ENCODE measurements at places on chromosomes 5 and 9.
A peak's percentile ranks its signal among the peaks of the same experiment; 100 is the strongest.

DNA sequence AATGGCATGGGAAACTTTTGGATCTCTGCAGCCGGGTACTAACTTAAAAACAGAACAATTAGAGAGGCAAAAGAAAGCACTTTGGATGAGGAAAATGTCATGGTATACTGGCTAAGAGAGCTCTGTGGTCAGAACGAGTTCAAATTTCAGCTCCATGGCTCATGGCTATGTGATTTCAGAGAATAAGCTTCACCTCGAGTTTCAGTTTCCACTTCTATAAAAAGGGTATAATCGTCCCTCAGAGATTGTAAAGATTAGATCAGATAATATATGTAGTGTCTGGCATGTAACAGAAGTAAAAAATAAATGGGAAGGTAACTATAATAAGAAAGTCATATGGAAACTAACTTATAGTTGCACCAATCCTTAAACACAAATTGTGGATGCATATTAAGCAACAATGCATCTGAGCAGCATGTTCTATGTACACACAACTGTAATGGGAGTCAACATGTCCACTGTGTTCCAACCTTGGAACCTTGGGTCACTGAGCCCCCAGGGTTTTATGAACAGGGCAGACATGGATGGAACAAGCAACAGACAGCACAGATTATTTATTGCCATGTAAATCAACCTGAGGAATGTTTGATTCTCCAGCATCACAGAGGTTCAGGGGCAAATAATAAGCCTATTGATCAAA is 145.4 kb downstream of the MAPKAP1 start:
- DNase-seq = no peak

DNA sequence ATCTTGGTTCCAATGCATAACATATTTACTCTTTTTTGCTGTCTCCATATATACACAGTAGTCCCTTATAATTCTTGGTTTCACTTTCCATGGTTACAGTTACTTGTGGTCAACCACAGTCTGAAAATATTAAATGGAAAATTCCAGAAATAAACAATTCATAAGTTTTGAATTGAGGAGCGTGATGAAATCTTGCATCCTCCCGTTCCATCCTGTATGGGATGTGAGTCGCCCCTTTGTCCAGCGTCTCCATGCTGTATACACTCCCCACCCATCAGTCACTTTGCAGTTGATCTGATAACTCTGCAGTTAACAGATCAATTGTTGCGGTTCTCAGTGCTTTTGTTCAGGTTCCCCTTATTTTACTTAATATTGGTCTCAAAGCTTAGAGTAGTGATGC is 11.5 kb upstream of the FAF2 start:
- peak; percentile 42 for DNase-seq

DNA sequence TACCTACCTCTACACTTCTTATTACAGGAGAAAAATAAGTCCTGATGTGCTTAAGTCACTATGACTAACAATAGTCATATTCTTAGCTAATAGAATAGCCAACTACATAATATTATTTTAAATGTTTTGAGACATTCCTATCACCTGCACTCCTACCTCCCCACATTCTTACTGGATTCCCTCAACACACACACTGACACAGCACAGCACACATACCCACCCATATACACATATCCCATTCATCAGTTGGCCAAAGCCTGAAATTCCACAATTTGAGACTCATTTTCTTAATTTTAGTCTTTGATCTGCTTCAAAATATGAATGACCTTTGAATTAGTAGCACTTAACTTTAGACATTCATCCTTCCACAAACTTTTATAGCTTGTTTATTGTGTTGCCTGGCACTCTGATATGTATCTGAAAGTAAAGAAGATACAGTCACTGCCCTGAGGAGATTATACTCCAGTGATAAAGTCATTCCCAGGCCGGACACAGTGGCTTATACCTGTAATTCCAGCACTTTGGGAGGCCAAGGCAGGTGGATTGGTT is 168.3 kb upstream of the RASA1 start:
- DNase-seq = no peak

GRCh38 chr5:102627315-102627714 is 127.8 kb upstream of the PAM start:
- no peak for DNase-seq

DNA sequence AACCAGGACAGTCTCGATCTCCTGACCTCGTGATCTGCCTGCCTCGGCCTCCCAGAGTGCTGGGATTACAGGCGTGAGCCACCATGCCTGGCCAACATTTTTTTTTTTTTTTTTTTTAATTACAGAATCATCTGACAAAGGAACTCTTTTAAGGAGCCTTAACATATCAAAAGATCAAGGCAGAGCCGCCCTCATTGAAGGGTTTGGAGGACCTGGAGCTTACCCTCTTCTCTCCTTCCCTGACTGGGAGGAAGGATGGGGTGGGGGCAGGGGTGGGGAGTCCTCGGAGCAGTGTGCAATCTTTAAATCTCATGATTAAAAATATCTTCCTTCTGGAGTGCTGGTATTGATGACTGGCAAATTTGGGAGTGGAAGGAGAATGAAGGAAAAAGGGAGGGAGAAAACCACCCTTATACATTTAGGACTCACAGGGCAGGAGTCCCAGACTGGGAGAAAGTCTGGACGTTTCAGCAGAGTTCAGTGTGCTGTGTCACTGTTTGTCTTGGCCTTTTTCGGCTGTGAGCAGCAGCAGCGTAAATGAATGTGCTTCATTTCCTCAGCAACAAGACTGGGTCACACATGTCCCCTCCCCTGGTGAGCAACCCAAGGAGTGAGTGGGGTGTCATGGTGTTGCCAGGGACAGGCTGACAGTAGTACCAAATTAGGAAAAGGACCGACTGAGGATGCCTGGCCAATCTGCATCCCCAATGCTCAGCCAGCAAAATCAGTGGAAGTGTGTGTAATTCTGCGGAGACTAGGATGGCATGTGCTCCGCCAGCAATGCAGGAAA is 115.3 kb upstream of the BNC2 start:
- no peak for DNase-seq

- no peak for DNase-seq
Observed at GRCh38 chr9:582775-583174, 258.7 kb upstream of the DMRT1 start.

DNA sequence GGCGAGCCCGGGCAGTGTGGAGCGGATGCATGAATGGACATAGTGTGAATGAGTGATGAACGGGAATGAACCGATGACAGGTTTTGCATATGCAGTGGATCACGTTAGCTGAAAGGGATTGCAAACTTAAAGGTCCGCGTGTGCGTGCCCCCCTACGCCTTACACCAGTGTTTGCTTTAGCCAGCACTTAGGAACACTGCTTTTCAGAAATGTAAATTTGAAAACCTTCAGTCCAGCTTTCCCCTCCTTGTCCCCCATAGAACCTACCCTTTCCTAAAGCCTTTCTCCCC is 692 bp downstream of the PSAT1 start:
- no peak for DNase-seq

DNA sequence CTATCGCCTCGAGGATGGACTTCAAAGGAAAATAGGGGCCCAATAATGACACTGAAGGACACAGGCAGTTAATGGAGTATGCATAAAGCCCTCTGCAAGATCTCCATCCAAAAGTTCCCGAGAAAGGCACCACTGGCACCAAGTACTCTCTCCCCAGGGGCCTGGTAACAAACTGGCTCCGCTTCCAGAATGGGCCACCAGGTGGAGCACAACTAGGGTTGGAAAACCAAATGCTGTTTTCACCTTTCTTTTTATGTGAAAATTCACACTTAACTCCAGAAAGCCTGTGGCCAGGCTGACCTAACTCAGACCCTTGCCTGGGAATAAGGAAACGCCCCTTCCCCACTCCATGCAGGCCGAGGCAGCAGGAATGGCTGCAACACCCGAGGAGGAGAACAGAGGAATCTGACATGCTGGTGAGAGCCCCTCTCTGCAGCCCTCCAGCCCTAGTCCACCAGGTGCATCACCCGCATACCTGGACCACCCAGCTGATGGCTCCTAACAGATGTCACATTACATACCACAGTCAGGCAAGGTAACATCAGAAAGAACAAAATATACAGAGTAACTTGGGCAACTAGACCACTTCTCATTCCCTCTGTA is 42.8 kb downstream of the CAMSAP1 start:
- no peak for DNase-seq

DNA sequence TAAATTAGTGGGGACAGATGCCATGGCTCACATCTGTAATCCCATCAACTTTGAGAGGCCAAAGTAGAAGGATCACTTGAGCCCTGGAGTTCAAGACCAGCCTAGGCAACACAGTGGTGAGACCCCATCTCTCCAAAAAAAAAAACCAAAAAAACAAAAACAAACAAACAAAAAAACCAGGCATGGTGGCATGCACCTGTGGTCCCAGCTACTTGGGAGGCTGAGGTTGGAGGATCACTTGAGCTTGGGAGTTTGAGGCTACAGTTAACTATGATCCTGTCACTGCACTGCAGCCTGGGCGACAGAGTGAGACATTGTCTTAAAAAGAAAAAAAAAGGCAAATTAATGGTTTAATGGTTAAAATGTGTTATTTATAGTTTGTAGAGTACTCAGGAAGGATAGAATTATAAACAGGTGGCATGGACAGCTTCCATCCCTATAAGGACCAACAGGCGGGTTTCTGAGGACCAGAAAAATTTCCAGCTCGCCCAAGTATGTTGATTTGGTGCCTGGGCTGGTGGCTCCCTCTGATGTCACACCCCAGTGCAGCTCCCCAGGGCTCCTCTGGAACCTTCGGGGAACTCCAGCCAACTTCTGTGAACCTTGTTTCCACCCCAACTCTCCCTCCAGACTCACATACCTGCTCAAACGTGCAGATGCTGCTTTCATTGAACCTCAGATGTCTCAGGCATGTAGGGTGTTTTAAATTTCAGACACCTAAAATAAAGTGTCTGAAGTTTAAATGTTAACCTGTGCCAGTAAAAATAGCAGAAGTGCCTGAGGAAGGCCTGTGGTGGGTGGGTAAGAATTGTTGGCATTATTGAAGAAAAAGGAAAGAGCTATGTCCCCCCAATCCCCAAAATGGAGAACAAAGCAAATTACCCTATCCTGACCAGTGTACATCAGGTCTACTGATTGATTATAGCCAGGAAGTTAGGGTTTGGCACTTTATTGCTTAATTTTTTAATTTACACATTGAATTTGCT is 69.0 kb downstream of the TRIO start:
- DNase-seq = no peak

DNA sequence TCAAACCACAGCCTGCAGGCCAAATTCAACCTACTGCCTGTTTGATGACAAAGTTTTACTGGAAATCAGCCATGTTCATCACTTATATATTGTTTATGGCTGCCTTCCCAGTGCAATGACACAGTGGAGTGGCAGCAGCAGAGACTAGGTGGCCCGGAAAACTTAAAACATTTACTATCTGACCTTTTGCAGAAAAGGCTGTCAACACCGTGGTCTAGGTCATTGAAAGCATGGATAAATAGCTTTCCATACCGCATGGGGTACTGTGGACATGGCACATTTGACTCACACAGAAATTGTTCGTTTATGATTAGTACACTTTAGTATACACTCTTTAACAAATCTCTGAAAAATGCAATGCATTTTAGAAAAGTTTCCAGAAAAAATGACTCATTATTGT is 298.3 kb upstream of the EFNA5 start:
- DNase-seq = peak; percentile 27

GRCh38 chr5:178740921-178741320 is 10.5 kb upstream of the ZNF354A start:
- no peak for DNase-seq

DNA sequence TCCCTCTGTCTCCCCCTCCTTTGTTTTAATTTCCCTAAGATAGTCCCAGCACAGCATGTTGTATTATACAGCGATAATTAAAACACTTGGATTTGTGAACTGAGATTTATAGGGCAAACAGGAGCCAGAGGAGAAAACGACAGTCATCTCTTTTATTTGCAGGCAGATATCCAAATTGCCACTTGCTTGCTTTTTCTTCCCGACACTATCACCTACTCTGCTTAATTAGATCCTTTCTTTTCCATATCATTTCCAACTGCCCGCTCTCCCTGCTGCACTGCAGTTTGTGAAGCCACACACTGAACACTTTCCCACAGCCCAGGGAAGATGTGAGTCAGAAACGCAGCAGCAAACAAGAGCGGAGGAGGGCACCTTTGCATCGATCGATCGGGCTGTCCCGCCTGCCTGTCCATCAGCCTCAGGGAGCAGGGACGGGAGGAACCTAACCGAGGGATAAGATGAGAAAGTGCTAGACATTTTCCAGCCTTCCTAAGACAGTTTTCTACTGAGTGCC is 35.8 kb upstream of the SPRY4 start:
- no peak for DNase-seq

GRCh38 chr5:150404121-150404520 is 8.6 kb downstream of the CD74 start:
- DNase-seq = no peak

GRCh38 chr9:75169623-75170022 is 81.3 kb downstream of the OSTF1 start:
- no peak for DNase-seq

DNA sequence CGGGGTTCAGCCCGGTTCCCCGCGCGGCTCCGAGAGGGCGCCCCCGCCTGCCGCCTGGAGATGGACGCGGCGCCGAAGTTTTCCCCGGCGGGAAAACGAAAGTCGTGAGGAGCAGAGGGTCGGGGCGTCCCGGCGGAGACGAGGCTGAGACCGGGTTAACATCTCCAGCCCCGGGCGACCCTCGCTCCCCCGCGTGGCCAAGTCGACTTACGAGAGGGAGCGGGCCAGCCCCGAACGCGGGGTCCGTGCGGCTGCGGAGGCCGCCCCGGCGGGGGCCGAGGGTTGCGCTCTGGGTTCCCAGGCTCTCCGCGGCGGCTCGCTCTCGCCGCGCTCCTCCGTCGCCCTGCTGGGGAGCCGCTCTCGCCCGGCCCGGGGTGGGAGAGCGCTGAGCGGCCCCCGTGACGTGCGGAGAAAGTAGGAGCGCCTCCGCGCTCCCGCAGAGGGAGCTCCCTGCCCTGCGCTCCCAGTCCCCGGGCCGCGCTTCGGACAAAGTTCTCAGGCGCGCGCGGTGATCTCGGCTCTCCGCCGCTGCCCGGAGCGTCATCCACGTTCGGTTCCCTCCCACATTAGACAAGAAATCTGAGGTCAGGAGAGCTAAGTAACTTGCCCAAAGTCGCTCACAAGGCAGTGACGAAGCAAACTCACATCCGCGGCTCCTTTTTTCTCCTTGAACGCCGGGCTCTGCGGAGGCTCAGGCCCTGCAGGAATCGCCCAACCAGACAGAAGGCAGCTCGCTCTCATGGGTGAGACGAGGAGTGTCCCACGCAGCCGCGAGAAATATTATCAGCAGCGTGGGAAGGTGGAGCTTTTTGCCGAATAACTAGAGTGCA is 1.2 kb upstream of the GCNT4 start:
- DNase-seq = no peak

- DNase-seq = no peak
Observed at GRCh38 chr9:111058166-111058565, 19.9 kb upstream of the LPAR1 start.

DNA sequence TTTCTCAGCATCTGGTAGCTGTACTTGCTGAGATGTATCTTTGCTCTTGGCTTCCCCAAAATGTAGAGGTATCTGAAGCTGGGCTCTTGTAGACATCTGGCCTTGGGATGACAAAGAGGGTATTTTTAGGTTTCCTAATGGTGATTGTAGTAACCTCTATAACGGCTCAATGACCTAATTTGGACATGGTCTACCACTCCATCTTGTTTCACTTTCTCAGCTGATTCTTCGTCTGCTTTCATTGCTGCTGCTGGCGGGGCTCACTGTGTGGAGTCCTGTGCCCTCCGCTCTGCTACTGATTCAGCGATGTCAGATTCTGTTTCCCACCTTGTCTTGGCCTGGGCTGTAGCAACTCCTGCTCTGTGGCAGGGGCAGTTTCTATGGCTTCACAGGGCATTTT is 12.7 kb upstream of the MARCHF11 start:
- no peak for DNase-seq

All from non-pigmented ciliary epithelial cell (primary cell).